ENCODE measurements at places on chromosomes 5 and 9.

DNA sequence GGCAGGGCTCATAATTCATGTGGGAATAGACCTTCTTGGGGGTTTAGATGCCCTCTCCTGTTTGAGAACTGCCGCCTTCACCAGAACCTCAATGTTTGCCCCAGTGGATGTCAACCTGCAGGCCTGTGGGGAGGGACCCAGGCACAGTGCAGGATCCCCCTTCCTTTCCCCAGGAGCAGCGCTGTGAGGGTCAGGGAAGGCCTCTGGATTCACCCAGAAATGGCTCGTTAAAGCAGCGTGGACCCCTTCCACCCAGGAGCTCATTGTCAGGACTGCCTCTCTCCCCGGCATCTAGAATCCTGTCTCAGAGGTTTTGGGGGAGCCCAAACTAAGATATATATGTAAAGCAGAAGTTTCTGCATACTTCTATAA is 188.3 kb downstream of the GADD45G start:
- DNase-seq = no peak

- DNase-seq = no peak
Observed at GRCh38 chr9:38051780-38052546, 17.1 kb downstream of the SHB start.

DNA sequence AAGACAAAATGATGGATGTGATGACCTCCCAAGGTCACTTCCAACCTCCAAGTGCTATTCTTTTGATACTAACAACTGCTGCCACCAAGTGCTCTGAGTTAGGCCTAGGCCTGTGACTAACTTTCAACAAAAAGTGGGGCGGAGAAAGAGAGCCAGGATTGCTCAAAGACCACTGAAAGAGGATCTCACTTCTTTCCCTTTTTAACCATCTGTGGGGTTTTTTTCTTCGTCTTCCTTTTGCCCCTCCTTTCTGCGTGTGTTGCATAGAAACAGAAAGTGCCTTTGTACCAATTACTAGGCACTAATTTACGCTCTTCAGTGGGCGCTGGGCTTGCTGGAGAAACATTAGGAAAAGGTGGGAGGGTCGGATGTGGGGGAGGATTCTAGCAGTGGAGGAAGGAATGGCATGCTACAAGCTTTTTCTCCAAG is 8.0 kb downstream of the KLF9 start:
- no peak for DNase-seq

DNA sequence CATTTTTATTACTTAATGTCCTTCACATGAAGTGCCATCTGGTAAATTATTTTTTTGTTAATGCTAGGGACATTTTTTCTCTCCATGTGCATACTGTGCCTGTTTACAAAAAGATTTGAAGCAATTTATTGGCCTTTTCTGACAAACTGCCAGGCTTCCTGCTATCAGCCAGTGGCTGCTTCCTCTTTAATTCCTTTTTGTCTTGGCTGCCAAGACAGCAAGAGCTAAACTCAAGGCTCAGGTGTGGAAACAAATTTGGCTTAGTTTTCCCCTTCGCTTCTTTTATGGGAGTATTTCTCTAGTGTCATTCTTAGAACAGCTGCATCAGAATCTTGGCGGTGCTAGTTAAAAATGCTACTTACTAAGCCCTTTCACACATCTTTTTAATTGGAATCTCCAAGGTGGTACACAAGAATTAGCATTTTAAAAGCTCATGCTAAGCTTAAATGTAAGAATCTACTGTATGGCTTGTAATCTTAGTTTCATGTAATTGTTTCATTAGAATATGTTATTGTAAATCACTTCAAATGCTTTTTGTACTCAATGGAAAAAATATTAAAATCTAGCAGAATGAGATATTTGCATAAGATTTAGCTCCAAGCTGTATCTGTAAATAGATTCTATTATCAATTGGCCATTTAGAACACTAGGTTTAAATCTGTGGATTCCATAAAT is 134.2 kb upstream of the RASGRF2 start:
- no peak for DNase-seq

- no peak for DNase-seq
Observed at GRCh38 chr5:168680395-168680794, 101.2 kb upstream of the PANK3 start.

GRCh38 chr5:125367702-125368101 is 621.3 kb upstream of the ZNF608 start:
- no peak for DNase-seq

DNA sequence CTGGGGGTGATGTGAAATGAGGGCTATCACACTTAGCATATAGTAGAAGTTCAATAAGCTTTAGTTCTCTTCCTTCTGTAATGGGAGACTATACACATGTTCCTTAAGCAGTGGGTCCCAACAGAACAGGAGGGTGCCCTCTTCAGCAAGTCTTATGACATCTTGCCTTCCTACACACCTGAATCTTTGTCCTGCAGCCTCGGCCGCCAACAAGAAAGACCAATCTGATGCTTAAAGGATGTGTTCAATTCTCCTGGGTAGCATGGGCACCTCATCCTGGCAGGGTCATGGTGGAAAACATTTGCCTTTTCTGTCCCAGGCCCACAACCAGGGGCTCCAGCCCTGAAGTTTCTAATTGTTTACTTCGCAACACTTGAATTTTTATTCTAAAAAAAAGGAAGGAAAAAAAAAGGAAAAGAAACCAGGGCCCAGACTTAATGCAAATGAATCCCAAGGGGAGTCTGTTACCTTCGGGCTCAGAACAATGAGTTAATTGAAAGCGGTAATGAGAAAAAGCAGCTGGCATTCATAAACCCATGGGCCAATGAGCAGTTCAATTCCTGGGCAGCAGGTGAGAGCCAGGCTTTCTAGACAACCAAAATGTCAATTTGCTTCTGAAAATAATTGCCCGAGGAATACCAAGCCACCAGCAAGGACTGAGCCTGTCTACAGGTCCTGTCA is 26.2 kb upstream of the SMAD5 start:
- no peak for DNase-seq

DNA sequence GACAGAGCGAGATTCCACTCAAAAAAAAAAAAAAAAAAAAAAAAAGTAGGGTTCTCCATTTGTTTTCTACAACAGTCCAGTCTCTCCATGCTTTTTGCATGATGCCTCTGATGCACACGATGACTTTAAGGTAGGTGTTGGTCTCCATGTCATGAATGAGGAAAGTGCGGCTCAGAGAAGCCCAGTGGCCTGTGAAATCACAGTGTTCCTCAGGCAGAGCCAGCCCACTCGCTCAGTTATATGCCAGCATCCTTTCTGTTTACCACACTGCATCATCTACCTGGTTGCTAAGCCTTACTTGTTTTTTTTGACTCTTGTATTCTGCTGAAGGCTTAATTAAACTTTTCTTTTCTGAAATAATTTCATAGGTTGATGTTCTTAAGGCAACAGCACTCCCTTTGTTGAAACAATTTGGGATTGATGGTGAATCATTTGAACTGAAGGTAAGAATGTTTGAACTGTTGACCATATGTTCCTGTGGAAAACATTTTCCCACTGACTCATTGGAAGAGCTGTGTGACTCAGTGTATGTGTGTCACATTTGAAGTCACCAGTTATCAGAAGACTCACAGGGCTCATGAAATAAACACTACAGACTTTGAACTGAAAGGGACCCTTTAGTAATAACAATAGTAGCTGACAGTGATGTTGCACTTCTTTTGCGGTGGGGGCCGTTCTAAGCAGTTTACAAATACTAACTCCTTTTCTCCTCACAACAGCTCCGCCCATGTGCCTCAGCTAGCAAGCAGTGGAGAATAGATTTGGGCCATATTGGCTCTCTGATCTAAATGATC is 40.2 kb downstream of the RCL1 start:
- peak; percentile 84 for DNase-seq

DNA sequence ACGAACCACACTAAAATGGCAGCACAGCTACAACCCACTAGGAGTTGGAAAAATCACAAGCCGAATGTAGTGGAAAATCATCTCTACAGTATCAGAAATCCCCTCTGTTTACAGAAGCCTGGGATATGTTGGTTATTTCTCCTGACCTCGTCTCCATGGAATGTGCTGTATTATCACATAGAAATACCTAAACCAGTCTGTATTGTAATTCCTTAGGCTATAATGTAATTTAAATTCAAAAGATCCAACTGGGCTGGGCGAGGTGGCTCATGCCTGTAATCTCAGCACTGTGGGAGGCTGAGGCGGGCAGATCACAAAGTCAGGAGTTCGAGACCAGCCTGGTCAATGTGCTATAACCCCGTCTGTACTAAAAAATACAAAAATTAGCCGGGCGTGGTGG is 244.8 kb upstream of the MPDZ start:
- no peak for DNase-seq

- DNase-seq = no peak
Observed at GRCh38 chr9:69715825-69716224, 43.7 kb upstream of the APBA1 start.

GRCh38 chr5:90519081-90519480 is 10.3 kb downstream of the LYSMD3 start:
- no peak for DNase-seq

DNA sequence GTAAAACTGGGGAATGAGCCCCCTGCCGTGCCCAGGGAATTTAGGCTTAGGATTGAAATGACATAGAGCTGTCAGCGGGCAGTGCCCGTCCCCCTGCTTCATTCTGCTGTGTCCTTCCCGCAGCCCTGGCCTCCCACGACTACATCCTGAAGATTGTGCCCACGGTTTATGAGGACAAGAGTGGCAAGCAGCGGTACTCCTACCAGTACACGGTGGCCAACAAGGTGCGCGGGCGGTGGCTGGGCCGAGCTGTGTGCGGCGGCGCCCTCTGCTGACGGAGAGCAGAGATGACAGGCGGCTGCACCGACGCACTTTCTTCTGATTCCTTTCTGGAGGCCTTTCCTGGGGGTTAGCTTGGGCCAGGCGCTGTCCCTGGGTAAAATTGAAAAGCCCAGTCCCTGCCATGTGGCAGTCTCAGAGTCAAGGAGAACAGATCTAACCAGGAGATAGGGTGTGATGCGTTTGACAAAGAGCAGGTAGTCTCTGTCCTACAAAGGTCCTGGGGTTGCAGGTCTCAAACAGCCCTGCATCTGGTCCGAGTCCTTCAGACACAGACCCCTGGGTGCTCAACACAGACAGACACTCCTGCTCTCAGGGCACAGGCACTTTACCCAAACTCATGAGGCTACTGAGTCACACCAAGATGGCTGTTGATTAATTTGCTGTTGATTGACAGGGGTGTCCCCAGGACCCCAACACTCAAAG is 26.8 kb upstream of the RPL26L1 start:
- DNase-seq = peak; percentile 69

- peak; percentile 44 for DNase-seq
Observed at GRCh38 chr5:41925555-41925951, 472 bp downstream of the FBXO4 start.

DNA sequence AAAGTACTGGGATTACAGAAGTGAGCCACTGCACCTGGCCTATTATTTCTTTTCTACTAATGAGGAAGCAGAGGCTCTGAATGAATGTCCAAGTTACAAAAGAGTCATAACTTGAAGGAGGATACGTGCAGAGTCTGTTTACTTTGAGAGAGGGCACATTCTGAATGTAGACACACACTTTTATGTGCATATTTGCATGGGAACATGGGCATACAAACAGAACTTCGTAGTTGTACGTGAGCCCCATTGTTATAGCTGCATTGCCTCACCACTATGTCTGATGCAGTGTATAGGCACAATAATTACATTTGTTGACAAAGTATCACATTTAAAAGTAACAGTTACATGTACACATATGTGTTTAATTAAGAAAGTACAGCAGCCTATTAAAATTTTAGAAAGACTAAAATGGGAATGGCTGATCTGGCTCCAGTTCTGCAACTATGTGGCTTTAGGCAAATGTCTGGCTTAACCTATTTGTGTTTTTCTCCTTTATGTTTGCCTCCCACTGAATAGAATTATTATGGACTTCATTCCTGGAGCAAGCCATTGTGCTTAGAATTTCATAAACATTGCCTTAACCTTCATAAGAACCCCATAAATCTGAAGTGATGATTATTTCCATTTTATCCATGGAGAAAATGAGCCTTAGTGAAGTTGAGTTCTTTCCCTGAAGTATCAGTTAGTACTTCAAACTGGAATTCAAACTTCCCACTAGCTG is 3.0 kb upstream of the DPYSL3 start:
- DNase-seq = no peak

DNA sequence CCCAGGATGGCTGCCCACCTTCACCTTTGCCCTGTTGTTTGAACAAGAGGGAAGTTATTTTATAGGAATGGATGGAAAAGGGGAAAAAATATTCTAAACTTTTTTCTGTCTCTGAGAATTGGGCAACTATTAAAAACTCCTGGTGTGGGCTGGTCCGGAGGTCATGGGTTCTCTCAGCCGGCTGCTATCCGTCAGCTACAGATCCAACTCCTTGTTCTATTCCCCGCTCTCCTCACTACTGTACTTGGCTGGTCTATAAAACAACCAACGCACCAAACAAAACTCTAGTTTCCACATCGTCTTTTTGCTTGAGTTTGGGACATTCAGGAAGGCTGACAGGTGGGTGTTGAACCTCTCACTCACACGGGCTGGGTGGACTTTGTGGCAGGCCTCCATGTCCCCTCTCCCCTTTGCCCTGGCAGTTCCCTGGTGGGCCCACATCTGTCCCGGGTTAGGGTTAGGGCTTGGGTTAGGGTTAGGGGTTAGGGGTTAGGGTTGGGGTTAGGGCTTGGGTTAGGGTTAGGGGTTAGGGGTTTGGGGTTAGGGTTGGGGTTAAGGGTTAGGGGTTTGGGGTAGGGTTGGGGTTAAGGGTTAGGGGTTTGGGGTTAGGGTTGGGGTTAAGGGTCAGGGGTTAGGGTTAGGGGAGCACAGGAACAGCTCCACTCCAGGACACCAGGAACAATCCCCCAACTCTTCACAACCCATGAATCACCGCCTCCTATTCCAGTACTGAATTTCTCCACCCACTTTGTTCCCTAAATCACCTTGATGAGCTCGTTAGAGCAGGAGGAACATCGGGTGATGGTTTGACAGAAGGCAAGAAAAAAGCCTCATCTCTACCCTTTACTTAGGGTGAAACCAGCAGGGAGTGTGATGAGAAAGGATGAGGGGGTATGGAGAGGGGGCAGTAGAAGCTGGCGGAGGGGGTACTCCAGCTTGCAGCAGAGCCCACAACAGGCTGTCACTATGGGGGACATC is 302.1 kb upstream of the IRX4 start:
- DNase-seq = no peak
